ENCODE measurements at places on chromosomes 6 and 20.
A peak's percentile ranks its signal among the peaks of the same experiment; 100 is the strongest.

DNA sequence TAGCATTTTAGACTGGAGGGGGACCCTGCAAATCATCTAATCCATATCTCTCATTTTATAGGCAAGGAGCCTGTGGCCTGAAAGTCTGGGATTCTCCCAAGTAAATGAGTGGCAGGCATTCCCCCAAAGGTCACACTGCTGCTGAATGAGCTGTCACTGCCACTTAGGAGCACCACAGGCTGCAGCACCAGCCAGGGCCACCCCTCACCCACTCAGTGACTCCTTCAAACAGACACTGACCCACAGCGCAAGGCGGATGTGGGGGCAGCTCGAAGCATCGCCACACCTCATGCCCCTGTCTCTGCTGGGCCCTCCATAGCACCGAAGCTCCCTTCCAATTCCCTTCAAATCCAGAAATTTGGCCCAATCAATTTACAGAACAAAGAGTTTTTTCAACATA is 119.9 kb upstream of the ARID1B start:
- DNase-seq: no peak

- DNase-seq: no peak
These were observed 86.6 kb downstream of the ISM1 start for GRCh38 chr20:13307562-13308163.

GRCh38 chr20:17369506-17369905 is 142.7 kb downstream of the PCSK2 start:
- DNase-seq: no peak

DNA sequence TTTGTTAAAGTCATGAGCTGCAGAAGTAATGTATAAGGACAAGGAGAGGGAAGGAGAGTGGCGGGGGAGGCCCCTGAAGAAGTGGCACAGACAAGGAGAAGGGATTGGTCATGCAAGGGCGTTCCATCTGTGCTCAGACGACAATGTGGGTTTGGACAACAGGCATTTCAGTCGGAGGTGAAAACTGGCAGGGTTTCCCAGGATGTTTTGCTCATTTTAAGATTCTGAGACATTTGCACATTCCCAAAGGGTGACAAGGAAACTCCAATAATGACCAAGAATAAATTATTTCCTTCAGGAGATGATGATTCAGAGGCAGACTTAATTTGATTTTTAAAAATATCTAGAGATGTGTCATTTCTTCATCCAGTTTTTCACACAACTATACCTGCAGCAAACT is 181.8 kb downstream of the HIVEP2 start:
- peak; percentile 70 for DNase-seq

DNA sequence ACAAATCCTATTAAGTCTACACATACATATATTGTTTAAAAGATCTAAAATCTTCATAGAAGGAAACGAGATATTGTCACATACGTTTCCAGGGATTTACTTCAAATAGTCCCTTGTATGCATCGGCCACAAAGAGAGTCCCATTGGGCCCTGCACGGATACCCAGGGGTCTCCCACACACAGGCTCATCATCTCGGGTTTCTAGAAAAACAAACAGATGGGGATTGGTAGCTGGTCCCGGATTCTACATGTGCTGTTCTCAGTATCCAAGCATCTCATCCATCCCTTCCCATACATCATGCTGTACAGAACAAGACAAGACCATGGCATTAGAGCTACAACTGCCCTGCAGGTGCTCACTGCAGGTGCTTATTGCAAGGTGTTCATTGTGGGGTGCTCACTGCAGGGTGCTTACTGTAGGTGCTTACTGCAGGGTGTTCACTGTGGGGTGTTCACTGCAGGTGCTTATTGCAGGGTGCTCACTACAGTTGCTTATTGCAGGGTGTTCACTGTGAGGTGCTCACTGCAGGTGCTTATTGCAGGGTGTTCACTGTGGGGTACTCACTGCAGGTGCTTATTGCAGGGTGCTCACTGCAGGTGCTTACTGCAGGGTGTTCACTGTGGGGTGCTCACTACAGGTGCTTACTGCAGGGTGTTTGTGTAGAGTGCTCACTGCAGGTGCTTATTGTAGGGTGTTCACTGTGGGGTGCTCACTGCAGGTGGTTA is 21.0 kb downstream of the APMAP start:
- no peak for DNase-seq

DNA sequence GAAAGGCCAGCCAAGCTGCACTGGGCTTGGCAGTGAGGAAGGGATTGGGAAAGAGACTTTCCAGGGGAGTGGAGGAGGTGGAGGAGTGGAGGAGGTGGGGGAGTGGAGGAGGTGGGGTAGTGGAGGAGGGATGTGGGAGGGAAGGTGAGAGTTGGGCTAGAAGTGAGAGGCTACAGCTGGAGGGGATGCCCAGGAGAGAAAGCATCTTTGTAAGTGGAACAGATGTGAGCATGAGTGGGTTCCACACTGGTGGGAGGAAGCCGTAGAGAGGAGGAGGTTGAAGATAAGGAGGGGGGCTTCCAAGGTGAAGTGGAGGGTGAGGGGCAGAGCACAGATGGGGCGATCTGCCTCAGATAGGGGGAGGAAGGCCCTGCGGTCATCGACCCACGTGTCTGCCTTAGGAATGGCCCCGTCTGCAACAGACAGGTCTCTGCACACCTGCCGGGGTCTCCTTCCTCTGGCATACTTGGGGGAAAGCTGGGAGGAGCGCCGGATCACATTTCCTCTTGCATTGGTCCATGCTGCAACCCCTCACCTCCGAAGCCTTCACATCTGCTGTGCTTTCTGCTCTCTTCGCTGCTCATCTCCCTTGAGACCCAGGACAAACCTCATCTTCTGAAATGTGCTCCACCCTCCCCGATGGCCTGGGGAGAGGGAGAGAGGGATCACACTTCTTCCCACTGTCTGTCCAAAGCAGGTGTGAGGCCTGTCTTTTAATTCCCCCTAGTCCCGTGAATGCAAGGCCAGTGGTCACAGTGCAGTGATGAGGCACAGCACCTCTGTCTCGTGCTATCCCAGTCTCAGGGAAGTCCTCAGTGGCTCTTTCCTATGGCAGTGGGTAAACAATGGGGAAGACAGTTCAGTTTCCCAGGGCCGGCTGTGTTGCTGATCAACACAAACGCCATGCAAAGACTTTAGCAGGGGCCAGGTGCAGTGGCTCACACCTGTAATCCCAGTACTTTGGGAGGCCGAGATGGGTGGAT is 48.6 kb upstream of the SNX9 start:
- no peak for DNase-seq

DNA sequence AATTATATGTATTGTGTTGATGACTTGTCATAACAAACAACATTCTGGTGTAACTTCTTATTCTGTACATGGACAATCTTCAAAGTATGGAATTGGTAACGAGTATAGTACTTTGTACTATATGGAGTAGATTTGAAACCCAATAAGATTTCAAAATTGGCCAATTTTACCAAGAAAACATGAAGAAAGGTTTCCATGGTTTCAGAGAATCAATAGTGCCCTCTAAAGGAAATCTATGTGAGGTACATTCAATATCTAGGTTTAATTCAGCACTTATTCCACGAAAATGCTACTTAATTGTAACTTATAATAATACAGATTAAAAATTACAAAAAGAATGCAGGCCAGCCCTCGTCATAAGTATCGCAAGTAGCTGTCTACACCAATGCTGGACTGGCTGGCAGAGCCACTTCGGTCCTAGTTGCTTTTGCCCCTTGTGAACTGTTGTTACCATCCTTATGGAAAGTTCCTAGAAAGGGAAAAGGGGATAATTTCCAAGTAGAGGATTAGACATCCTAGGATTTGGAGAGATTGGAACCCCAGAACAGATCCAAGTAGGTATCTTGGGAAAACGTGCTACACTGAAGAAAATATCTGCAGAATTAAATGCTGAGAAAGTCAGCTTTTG is 70.9 kb downstream of the LCA5 start:
- peak; percentile 56 for DNase-seq

GRCh38 chr6:90319044-90319443 is 22.4 kb upstream of the BACH2 start:
- DNase-seq: peak; percentile 68

GRCh38 chr6:23478312-23478711 is 647.7 kb upstream of the NRSN1 start:
- DNase-seq: no peak

- no peak for DNase-seq
These were observed 122.5 kb downstream of the ARID1B start for GRCh38 chr6:156899532-156900135.

Data from fibroblast of mammary gland (primary cell).